CD8-positive, alpha-beta memory T cell (primary cell): ENCODE measurements at places on chromosomes 1 and 21. TPM values are rescaled to one million over a fixed set of nuclear protein-coding genes. Genes with fewer than 3 reads are reported as not detected.

DNA sequence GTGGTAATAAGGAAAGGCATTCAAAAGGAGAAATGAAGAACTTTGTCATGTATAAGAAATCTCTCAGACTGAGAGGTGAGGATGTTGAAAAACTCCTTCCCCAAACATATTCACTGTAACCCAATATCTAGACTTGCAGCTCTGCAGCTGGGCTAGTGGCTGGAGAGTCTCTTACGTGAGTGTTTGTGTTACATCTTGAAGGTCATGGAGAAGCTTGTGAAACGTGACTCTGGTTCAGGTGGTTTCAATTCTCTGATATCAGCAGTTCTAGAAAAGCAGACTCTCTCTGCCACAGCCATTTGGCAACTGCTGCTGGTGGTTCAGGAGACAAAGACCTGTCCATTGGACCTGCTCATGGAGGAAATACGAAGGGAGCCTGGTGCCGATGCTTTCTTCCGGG lies 55.0 kb upstream of the EPHA8 start:
- H3K27ac ChIP-seq = no peak overlapping the region
- peaks cover 67% of the 10 kb centered on the region for H3K36me3 ChIP-seq
- no peaks in the 10 kb centered on the region for H3K4me1 ChIP-seq
- no peak overlapping the region for H3K4me3 ChIP-seq

- no peak overlapping the region for H3K4me3 ChIP-seq
- no peaks in the 10 kb centered on the region for H3K36me3 ChIP-seq
- H3K27ac ChIP-seq = no peak overlapping the region
- no peaks in the 10 kb centered on the region for H3K4me1 ChIP-seq
Measured at GRCh38 chr1:56516539-56517252, 62.7 kb downstream of the PLPP3 start.

GRCh38 chr1:171484760-171485374 lies 463 bp upstream of the PRRC2C start:
- H3K27me3 ChIP-seq = no peaks in the 10 kb centered on the region
- H3K27ac ChIP-seq = peak overlapping the region; percentile 100
- no peaks in the 10 kb centered on the region for H3K36me3 ChIP-seq
- H3K4me3 ChIP-seq = peak overlapping the region; percentile 98

HPDL gene
- 42.4 TPM for total RNA-seq

C1orf115 gene
- total RNA-seq = 0.18 TPM
